Stomach (tissue), 19 donors: ENCODE measurements at places on chromosomes 16 and 17. TPM values are rescaled to one million over a fixed set of nuclear protein-coding genes. Genes with fewer than 3 reads are reported as not detected.

Gene KRT36
- total RNA-seq = not detected

Gene C17orf113
- total RNA-seq = not detected

Gene PTGES3L
- not detected for total RNA-seq

Gene PDILT
- total RNA-seq = 0.37 TPM

Gene CCDC47
- total RNA-seq = 128 TPM

Gene MT3
- not detected for total RNA-seq

GRCh38 chr16:69724414-69724873 lies 1.9 kb downstream of the NQO1 start:
- peak overlapping the region; percentile 83 for H3K27ac ChIP-seq
- DNase-seq = no peak
- no peak overlapping the region for H3K4me3 ChIP-seq
- H3K27me3 ChIP-seq = no peaks in the 10 kb centered on the region
- H3K36me3 ChIP-seq = peaks cover 12% of the 10 kb centered on the region

GRCh38 chr16:76910931-76911330 lies 280.1 kb upstream of the MON1B start:
- no peaks in the 10 kb centered on the region for H3K36me3 ChIP-seq
- H3K4me1 ChIP-seq = no peaks in the 10 kb centered on the region
- no peak overlapping the region for H3K4me3 ChIP-seq
- no peak overlapping the region for H3K27ac ChIP-seq
- no peak for DNase-seq

GRCh38 chr17:56863974-56864373 lies 30.0 kb downstream of the DGKE start:
- H3K27me3 ChIP-seq = no peaks in the 10 kb centered on the region
- H3K4me3 ChIP-seq = no peak overlapping the region
- peaks cover 46% of the 10 kb centered on the region for H3K36me3 ChIP-seq
- H3K4me1 ChIP-seq = peaks cover 9% of the 10 kb centered on the region
- no peak overlapping the region for H3K27ac ChIP-seq

DNA sequence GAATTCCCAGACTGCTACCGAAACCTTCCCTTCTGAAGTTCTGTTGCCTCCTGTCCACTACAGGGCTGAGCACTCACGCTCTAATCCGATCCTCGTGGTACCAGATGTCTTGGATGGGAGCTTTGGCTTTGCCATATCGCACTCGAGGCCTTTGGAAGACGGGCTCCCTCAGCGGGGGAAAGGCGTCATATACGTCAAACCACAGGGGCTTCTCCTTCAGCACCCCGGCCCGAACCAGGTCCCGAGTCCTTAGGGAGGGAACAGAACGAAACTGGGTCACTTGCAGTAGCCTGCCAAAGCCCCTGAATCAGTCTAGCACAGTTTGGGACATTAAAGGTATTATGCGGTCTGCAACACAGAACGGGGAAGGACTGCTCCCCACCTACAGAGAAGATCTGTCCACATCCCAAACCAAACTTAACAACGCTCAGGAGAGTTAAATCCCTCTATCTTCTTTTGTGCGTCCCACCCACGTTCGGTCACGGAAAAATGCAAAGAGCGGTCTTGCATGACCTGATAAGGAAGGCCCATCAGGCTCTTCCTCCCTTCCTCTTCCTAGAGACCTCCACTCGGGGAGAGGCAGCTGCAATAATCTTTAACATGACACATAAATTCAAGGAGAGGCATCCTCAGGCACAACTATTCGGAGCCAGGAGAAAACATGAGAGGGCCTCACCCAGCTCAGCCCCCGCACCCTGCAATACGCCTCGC lies 526 bp downstream of the MRPS23 start:
- peak overlapping the region; percentile 95 for H3K27ac ChIP-seq
- H3K4me1 ChIP-seq = peaks cover 77% of the 10 kb centered on the region
- H3K4me3 ChIP-seq = peak overlapping the region; percentile 89
- H3K36me3 ChIP-seq = peaks cover 34% of the 10 kb centered on the region
- no peaks in the 10 kb centered on the region for H3K27me3 ChIP-seq
- no peak for DNase-seq

- peak overlapping the region; percentile 61 for H3K4me3 ChIP-seq
- no peak for DNase-seq
- H3K4me1 ChIP-seq = peaks cover 31% of the 10 kb centered on the region
- H3K27me3 ChIP-seq = no peaks in the 10 kb centered on the region
- H3K27ac ChIP-seq = no peak overlapping the region
Measured at GRCh38 chr17:32266389-32267301, 1.0 kb downstream of the RHBDL3 start.

- peak; percentile 50 for DNase-seq
- H3K36me3 ChIP-seq = no peaks in the 10 kb centered on the region
- H3K4me3 ChIP-seq = no peak overlapping the region
Measured at GRCh38 chr16:2846511-2847310, 11.3 kb downstream of the PRSS22 start.

DNA sequence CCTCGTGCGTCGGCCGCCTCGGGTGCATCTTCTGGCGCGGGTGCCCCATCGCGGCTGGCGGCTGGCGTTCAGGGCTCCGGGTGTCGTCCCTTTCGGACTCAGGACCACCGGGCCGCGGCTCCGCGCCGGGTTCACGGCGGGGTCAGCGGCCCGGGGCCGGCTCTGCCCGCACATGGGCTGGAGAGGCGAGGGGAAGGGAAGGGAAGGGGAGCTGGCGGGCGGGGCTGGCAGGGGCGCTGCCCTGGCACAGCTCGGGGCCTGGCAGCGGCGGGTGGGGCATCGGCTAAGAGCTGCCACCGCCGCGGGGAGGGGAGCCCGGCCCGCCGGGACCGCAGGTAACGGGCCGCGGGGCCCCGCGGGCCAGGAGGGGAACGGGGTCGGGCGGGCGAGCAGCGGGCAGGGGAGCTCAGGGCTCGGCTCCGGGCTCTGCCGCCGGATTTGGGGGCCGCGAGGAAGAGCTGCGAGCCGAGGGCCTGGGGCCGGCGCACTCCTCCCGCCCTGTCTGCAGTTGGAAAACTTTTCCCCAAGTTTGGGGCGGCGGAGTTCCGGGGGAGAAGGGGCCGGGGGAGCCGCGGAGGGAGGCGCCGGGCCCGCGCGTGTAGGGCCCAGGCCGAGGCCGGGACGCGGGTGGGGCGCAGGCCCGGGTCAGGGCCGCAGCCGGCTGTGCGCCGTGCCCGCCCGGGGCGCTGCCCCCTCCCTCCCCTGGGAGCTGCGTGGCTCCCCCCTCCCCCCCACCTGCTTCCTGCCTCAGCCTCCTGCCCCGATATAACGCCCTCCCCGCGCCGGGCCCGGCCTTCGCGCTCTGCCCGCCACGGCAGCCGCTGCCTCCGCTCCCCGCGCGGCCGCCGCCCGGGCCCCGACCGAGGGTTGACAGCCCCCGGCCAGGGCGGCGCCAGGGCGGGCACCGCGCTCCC lies 646 bp downstream of the HIC1 start:
- H3K27ac ChIP-seq = peak overlapping the region; percentile 90
- peaks cover 91% of the 10 kb centered on the region for H3K27me3 ChIP-seq
- peak overlapping the region; percentile 57 for H3K4me3 ChIP-seq
- peak; percentile 69 for DNase-seq

- H3K4me3 ChIP-seq = no peak overlapping the region
- H3K36me3 ChIP-seq = peaks cover 83% of the 10 kb centered on the region
- H3K27ac ChIP-seq = no peak overlapping the region
- H3K27me3 ChIP-seq = no peaks in the 10 kb centered on the region
- no peak for DNase-seq
- H3K4me1 ChIP-seq = no peaks in the 10 kb centered on the region
Measured at GRCh38 chr17:6610011-6610410, 30.5 kb downstream of the KIAA0753 start.

- no peak overlapping the region for H3K27ac ChIP-seq
- no peaks in the 10 kb centered on the region for H3K27me3 ChIP-seq
- no peaks in the 10 kb centered on the region for H3K36me3 ChIP-seq
- no peak for DNase-seq
Measured at GRCh38 chr16:52634104-52634503, 87.2 kb upstream of the TOX3 start.

DNA sequence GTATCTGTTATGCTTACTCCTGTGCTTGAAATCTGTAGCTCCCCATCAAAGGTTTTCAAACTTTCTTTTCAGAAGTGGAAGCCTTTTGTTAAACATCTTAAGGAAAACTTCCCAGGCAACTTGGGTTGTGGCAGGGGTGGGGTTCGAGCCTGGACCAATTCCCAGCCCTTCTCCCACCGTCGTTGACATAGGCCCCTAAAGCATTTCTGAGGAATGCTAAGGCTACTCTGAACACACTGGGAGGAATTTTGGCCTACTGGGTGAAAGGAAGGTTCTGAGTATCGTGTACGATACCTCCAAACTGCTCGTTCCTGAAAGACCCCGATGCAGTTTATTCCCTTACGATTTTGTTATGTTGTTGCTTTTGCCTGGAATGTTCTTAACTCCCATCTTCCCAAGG lies 56.1 kb upstream of the PMFBP1 start:
- no peaks in the 10 kb centered on the region for H3K27me3 ChIP-seq
- DNase-seq = no peak
- H3K4me3 ChIP-seq = no peak overlapping the region
- H3K36me3 ChIP-seq = no peaks in the 10 kb centered on the region
- H3K4me1 ChIP-seq = no peaks in the 10 kb centered on the region

DNA sequence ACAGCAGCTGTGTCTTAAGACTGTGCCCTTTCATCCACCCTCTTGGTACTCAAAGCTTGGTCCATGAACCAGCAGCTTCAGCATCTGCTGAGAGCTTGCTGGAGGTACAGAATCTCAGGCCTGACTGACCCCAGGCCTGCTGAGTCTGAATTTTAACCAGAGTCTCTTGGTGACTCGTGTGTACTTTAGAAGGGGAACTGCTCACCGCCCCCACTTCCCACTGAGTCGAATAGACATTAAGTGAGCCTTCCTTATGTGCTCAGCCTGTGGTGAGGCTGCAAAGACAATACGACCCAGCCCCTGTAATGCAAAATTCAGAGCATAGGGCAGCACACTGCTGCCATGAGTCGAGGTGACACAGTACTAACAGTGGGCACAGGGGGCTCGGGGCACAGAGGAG lies 662.8 kb downstream of the WWOX start:
- H3K4me1 ChIP-seq = no peaks in the 10 kb centered on the region
- no peak overlapping the region for H3K4me3 ChIP-seq
- DNase-seq = no peak

DNA sequence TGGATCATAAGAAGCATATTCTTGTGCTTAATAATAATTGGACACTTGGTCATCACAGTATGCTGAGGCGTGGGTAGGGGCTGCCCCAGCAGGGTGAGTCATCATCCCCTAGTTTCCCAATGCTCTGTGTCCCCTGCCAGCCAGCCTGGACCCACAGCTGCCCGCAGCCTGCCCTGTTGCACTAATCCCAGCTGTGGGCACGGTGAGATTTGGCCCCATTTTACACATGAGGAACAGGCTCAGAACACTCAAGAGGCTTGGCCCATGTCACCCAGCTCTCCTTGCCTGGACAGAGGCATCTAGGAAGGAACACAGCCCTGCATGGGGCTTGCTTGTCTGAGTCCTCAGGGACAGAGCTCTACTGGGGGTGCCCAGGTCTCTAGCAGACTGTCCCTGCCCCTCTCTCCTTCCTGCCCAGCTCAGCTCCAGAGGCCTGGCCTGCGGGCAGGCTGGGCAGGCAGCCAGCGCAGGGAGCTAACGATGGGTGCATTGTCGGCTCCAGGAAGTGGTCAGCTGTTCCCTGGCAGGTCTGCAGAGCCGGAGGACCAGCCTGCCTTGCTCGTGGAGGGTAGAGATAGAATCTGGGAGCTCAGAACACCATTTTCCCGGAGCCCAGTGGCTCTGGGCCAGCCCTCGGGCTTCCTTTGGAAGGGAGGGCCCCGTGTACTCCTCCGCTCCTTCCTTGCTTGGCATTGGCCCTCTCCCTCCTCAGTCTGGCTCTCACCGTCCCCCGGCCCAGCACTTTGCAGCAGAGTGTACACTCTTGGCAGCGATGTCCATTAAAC lies 189.4 kb downstream of the RAB11FIP4 start:
- peaks cover 10% of the 10 kb centered on the region for H3K36me3 ChIP-seq
- no peak overlapping the region for H3K4me3 ChIP-seq
- peaks cover 33% of the 10 kb centered on the region for H3K4me1 ChIP-seq
- H3K27ac ChIP-seq = peak overlapping the region; percentile 59
- no peaks in the 10 kb centered on the region for H3K27me3 ChIP-seq
- DNase-seq = peak; percentile 90

DNA sequence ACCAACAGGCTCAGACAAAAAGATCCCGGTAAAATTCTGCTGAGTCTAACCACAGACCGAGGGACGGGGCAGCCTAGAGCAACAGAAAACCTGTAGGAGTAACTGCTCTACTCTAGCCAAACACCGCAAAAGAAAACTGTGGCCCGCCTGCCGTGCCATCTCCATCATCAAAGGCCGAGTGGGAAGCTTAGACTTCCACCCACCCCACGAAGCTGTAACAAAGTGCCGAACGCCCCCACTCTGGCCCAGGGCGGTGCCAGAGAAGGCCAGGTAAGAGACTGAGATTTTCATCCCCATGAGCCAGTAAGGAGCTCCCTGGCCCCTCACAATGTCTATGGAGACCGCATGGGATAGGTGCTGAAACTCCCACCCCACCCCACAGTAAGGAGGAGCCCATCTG lies 231.9 kb upstream of the COX10 start:
- H3K27me3 ChIP-seq = no peaks in the 10 kb centered on the region
- no peaks in the 10 kb centered on the region for H3K36me3 ChIP-seq
- H3K4me1 ChIP-seq = no peaks in the 10 kb centered on the region
- no peak for DNase-seq

- DNase-seq = no peak
- H3K4me1 ChIP-seq = peaks cover 36% of the 10 kb centered on the region
- H3K36me3 ChIP-seq = no peaks in the 10 kb centered on the region
- H3K4me3 ChIP-seq = no peak overlapping the region
- H3K27ac ChIP-seq = no peak overlapping the region
- H3K27me3 ChIP-seq = no peaks in the 10 kb centered on the region
Measured at GRCh38 chr16:78462288-78463208, 363.1 kb downstream of the WWOX start.
